Suppressor macrophage treated with lipopolysaccharide for 1 hour (primary cell): ENCODE measurements at places on chromosomes 7 and 10.

DNA sequence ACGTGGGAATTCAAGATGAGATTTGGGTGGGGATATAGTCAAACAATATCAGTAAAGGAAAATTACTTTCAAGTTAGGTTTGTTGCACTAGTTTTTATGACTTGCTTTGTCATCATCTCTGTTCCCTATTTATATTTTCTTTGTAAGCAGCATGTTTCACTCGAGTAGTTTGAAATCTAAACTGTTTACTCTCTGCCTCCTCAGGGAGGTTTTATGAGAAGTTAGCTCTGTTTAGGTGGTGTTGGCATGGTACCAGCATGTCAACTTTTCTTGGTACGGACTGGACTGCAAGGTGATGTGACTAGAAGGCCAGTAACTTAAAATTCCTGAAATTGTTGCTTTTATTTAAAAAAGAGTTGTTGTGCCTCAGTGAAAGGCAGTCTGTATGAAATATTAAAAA lies 59.2 kb upstream of the MTPN start:
- DNase-seq: no peak

DNA sequence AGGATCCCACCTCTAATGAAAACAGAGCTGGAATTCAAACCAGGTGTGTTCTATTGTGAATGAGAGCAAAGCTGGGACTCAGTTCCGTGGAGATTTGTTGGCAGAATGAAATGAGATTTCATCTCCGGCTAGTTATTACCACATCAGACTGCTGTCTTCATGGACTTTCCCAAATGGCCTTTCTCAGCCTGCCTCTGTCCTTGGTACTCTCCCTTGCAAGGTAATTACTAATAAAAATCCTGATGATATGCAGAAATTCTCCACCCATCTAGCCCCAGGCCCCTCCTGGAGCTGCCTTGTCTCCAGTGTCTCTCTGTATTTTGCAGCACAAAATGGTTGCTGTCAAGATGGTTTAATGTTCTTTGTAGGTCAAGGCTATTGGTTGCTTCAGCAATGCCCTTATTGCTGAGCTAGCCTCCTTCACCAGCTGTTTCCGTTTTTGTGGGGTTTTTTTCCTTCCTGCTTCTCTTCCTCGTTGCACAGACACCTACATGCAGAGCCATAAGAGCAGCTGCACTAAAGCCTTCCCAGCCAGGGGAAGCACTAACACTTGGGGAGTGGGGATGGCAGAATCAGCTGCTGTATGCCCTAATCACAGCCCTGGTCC lies 185.0 kb upstream of the GHITM start:
- peak; percentile 32 for DNase-seq

DNA sequence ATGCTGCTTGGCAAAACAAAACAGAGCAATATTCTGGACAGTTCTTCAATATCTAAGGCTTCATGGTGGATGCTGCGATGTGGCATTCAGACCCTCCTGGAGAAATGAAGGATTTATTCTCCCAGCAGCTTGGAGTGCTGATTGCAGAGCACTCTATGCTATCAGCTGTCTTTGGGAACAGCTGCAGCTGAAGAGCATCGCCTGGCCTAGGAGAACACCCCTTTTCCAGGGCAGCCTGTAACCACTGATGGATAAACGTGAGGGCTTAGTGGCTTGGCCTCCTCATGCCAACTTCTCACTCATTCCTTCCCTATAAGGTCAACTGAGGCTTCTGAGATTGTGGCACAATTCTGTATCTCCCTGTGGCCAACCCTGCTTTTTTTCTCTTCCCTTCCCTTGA lies 638.1 kb upstream of the CNTNAP2 start:
- no peak for DNase-seq

- no peak for DNase-seq
Measured at GRCh38 chr10:128026615-128027300, 99.5 kb downstream of the MKI67 start.

DNA sequence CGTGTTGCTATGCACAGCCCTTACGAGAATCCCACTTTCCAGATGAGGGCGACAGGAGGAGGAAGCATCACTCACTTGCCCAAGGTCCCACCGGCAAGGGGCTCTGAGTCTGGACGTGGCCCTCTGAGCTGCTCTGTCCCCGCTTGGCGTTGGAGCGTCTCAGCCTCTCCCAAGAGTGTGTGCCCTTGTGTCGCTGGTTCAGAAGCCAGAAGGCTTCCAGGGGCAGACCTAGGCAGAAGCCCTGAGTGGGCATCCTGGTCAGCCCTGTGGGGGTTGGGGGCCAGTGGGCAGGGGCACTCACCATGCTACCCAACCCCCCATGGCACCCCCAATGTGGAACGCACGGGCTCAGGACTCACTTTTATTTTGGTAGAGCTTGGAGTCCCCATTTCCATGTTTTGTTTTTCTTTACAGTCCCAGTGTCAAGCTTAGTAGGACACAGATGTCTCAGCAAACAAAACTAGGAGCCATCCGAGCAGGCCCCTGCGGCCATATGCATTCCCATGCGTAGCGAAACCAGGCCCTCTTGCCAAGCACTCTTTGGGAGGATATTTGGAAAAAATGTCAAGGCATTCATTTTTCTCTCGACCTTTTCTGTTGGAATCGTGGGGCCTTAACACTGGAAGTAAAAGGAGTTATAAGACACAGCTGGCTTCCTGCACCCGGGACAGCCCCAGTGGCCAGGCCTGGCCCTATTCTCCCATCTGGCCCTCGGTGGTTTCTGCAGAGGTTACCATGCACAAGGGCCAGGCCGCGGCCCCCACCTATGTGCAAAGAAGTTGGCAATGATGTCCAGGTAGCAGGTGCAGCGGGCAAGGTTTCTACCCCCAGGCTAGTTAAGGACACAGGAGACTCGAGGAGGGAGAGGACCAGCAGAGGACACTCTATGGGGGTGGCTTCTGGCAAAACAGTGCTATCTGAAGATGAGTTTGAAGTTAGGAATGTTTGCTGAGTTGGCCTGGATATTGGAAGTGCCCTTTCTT lies 97.0 kb downstream of the LHPP start:
- DNase-seq: no peak

DNA sequence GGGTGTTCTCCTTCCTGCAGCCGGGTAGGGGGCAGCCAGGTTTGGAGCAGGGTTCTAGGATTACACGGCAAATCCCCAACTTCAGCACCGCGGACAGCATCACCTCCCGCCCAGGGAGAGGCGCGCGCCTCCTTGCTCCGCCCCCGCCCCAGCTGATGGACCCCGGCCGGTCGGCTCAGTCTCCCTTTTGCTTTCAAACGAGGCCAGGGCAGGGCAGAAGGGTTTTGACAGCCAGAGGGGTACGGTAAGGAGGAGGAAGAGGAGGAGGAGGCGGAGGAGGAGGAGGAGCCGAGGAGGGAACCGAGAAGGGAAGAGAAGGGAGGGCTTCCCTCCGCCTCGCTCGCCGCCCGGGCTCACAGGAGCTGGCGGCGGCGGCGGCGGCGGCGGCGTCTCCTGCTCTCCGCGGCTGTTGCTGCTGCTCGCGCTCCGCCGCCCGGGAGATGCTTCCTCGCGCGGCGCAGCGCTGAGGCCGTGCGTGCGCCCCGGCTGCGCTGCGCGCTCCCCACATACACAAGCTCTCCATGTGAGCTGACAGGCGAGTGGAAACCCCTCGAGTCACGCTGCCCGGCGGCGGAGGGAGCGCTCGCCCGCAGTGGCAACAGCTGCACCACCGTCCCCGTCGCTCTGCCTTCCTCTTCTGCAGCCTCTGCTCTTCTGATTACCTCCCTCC lies 615 bp upstream of the CNTNAP2 start:
- peak; percentile 44 for DNase-seq

- DNase-seq: no peak
Measured at GRCh38 chr10:108779501-108779900, 1143.8 kb downstream of the XPNPEP1 start.

DNA sequence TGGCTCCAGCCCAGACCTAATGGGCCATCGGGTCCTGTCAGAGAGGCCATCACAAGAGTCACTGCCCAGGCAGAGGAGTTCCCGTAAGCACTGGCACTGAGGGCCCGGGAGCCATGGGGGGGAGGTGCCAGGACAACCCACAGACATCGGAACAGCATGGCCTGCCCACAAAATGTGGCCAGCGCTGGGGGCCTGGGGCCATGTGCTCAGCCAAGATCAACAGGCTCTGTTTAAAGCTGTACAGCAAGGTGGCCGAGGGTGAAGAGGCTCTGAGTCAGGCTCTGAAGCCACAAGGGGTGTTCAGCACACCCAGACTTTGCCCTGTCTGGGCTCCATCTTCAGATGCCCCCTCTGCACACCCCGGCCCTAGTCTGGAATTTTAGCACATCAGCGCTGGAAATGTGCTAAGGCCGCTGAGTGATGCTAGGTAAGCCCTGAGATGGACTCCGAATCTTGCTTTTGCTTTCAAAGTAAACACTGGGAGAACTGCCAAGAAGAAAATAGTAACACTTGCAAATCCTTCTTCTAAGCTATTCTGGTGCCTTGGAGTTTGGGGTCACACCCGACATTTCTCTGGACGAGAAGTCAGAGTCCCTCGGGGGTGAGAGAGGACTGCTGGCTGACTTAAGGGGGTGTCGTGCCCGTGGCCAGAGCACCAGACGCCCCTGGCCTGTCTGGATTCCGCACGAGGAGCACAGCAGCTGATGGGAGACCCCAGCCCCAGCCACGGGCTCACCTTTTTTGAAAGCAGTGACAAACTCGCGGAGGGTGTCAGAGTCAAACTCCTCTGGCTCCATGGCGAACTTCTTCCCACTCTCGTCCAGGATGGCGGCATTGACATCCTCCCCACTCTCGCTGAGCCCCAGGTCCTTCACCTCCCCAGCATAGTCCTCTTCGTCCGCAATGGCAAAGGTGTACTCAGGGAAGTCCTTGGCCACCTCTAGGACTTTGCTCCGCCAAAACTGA lies 23.6 kb downstream of the PDIA4 start:
- no peak for DNase-seq

DNA sequence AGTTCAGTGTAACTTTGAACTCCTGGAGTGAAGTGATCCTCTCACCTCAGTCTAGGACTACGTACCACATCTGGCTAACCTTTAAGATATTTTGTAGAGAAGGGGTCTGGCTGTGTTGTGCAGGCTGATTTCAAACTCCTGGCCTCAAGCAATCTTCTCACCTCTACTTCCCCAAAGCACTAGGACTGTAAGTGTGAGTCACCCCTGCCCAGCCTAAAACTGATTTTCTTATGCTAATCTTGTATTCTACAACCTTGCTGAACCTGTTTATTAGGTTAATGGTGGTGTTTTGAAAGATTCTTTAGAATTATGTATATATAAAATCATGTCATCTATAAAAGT lies 58.0 kb downstream of the LCOR start:
- DNase-seq: peak; percentile 46

- DNase-seq: no peak
Measured at GRCh38 chr7:138036135-138036534, 34.2 kb upstream of the CREB3L2 start.

DNA sequence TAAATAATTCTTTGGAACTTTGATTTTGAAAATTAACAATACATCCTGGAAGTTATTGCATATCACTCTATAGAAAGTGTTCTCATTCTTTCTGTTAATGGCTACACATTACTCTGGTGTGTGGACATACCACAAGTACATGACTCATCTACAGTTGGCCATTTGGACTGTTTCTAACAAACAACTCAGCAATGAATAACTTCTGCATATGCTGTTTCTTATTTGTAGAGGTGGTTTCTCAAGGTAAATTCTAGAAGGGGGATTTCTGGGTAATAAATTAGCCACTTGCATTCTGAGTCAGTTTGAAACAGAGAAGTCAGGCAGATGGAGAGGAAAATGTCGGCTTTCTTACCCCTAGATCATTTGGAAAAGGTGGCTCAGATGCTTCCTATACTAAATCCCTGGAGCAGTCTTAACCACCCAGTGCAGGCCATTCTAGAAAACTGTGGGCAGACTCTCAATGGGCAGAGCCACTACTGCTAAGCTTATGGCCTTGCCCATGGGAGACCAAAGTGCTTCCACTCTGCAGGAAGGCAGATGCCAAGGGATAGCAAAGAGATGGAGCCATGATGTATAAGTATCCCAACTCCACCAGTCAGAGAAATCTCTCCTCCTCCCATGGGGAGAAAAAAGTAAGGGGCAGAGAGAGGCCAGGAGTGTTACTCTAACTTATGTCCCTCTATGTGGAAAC lies 194.0 kb upstream of the PLPP4 start:
- DNase-seq: no peak

DNA sequence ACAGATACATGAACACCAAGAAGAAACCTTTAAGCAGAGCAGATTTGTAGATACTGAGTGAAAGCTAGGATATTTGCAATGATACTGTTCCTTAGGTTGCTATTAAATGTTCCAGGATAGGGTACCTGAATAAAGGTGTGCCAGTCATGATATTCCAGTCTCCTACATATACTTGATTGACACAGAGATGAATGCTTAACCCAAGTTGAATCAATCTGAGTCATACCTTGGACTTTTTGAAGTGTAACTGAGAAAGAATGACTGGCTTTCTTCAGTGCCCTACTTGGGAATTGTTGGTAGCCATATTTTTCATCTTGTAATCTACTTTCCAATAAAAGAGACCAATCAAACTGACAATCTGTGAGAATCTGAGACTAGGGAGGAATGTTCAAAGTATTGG lies 805.7 kb upstream of the GHITM start:
- no peak for DNase-seq

- DNase-seq: no peak
Measured at GRCh38 chr10:65291286-65291685, 1634.5 kb upstream of the LRRTM3 start.

DNA sequence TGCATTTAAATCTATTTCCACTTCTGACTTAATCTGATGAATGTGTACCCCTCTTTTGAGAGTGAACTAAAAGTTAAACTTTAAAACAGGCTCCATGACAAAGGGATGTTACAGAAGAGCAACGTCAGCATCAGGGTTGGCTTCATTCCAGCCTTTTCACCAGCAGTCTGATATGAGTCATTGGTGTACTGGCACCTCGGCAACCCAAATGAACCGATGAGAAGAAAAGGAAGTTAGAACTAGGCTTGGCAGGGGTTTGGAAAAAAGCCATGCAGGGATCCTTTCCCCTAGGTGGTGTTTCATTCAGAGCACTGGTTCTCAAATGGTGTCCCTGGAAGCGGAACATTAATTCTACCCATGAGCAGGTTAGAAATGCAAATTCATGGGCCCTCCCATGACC lies 53.6 kb downstream of the SEC61G start:
- DNase-seq: no peak

DNA sequence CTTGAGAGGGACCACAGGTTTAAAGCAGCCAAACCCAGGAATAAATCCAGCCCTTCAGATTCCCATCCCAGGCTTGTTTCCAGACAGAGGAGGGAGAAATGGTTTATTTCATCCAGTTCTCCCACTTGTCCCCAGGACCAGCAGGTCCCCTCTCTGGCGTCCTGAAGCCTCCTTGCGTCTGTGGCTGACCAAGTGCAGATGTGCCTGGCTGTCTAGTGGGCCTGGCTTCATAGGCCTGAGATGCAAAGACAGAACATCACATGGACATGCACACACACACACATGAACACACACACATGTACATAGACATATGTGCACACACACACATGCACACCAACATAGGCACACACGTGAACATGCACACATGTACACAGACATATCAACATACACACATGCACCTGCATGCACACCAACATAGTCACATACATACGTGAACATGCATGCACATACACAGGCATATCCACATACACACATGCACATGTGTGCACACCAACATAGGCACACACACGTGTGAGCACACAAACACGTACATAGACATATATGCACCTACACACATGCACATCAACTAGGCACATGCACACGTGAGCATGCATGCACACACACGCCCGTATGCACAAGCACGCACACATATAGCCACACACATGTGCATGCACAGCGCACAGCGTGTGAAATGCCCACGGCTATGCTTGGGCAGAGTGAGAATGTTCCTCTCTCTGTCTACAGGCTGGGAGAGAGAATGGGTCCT lies 10.7 kb downstream of the FOXL3 start:
- no peak for DNase-seq
